M059J (cell line): ENCODE measurements at places on chromosomes 5 and 9. TPM values are rescaled to one million over a fixed set of nuclear protein-coding genes. Genes with fewer than 3 reads are reported as not detected.

- no peak for DNase-seq
Observed at GRCh38 chr5:133250527-133250926, 198.7 kb downstream of the HSPA4 start.

DNA sequence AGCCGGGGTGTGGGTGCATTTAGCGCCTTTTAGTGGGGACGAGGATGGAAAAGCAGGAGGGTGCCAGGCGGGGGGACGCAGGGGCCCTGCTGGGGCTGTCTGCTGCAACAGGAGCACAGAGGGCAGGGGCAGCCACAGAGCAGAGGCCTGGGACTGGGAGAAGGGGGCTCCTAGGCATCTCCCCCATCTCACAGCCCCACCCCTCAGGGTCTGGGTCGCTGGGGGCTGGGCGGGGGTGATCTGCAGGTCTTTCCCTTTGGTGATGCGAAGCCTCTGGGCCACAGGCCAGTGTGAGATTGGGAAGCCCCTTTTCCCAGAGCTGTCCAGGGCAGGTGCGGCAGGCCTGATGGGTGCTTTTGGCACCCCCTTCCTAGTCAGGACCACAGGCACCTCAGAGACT is 4.8 kb downstream of the TOR2A start:
- no peak for DNase-seq

- DNase-seq: no peak
Observed at GRCh38 chr9:104769655-104770054, 5.7 kb downstream of the NIPSNAP3B start.

GRCh38 chr5:112779531-112779930 is 41.8 kb downstream of the APC start:
- peak; percentile 20 for DNase-seq

DNA sequence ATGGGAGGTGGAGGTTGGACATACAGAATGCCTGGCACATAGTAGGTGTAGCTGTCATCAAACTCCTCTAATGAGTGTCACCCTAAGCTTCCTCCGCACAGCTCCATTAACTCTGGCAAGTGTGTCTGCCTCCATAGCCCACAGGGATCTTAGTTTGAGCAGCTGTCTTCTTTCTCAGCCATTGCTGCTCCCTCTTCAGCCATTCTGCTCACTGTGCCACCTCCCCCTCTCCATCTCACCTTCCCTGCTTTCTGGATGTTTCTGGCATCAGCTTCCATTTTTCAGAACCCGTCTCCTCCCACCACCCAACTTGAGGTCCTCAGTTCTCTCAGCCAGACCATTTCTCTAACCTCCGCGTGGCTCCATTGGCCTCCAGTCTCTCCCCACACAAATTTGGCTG is 13.3 kb upstream of the GLIS3 start:
- no peak for DNase-seq

GRCh38 chr5:153480401-153480800 is 10.1 kb upstream of the GRIA1 start:
- peak; percentile 66 for DNase-seq

DNA sequence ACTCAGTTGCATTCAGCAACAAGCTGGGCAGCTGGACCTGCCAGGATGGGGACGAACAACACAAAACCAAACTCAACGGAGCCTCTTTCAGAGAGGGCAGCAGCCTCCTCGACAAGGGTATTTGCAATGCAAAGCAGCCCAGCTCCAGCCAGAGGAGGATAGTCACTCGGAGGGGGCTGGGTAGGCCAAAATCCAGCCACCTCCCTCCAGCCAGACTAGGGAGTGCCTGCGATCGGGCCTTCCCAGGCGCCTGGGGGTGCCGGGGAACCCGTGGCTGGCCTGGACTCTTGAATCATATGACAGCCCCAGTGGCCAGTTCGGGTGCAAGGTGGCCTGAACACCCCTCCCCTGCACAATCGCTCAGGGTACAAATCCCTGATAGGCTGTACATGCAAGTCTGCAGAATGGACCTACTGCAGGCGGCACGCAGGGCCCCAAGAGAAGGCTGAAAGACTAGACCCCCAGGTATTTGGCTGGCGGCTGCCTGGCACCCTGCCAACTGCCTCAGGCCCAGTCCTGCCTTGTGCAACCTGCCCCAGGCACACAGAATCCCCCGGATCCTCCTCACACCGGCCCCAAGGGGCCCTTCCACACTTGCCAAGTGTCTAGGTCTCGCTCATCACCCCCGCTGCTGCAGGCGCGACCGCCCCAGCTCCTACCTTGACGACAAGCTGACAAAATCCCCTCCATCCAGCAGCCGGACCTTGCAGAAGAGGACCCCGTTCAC is 1.3 kb downstream of the EEIG1 start:
- DNase-seq: peak; percentile 72

DNA sequence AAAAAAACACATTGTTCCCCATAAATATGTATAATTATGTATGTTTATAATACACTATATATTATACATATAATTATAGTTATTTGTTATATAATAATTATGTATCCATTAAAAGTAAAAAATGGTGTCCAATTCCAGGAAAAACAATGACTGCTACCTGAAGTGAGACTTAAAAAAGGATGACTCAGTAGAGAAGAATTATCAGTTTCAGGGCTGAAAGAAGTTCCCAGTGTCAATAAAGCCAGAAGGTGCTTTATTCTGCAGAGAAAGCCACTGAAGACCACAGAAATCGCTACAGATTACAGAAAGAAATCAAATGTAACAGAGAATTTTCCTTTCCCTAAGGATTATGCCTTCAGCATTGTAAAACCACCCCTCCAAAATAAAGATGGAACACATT is 50.9 kb downstream of the ANKRD31 start:
- DNase-seq: peak; percentile 5

Gene CCL27
- total RNA-seq: not detected in 2 replicates

Gene RFX3
- total RNA-seq: 1.9 and 3.1 TPM in 2 replicates

Gene RXFP3
- total RNA-seq: not detected in 2 replicates
